ENCODE measurements at places on chromosomes 16 and 17. TPM values are rescaled to one million over a fixed set of nuclear protein-coding genes. Genes with fewer than 3 reads are reported as not detected.
A peak's percentile ranks its signal among the peaks of the same experiment; 100 is the strongest.

- DNase-seq, result no peak
- H3K27ac ChIP-seq, result no peak overlapping the region
- H3K27me3 ChIP-seq, result no peaks in the 10 kb centered on the region
- no peaks in the 10 kb centered on the region for H3K36me3 ChIP-seq
Observed at GRCh38 chr16:85519540-85520231, 93.4 kb upstream of the GSE1 start.

- no peaks in the 10 kb centered on the region for H3K27me3 ChIP-seq
- no peaks in the 10 kb centered on the region for H3K4me1 ChIP-seq
- no peak for DNase-seq
- H3K27ac ChIP-seq, result no peak overlapping the region
Observed at GRCh38 chr17:3213587-3213986, 6.1 kb downstream of the OR1A1 start.

DNA sequence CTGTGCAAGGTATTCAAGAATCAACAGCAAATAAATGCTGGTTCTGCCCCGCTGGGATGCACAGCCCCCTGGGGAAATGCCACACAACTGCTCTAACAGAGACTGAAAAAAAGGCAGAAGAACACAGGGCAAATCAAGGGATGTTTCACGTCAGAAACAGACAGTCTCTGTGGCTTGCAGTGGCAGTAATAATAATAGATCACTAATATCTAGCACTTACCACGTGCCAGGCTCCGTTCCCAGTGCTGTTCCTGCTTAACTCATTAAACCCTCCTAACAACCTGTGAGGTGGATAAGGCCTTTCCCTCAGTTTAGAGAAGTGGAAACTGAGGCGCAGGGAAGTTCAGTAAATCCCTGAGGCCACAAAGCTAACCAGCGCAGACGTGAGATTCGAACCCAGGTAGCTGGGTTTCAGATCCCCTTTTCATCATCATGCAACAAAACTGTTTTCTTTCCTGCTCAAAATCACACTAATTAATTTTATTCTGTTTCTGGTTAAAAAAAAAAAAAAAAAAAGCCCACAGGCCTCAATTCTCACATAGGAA is 36.7 kb downstream of the ARHGAP17 start:
- peak overlapping the region; percentile 36 for H3K27ac ChIP-seq
- peaks cover 16% of the 10 kb centered on the region for H3K36me3 ChIP-seq
- DNase-seq, result no peak

AGRP gene
- not detected for total RNA-seq

HLF gene
- 53.1 TPM for total RNA-seq

HS3ST2 gene
- total RNA-seq, result 2.2 TPM

GCGR gene
- total RNA-seq, result not detected

CDRT15L2 gene
- total RNA-seq, result not detected

All from thyroid gland (tissue), 4 donors.